Esophagus squamous epithelium (tissue), 5 donors: ENCODE measurements at places on chromosomes 13 and 19. TPM values are rescaled to one million over a fixed set of nuclear protein-coding genes. Genes with fewer than 3 reads are reported as not detected.
A peak's percentile ranks its signal among the peaks of the same experiment; 100 is the strongest.

DNA sequence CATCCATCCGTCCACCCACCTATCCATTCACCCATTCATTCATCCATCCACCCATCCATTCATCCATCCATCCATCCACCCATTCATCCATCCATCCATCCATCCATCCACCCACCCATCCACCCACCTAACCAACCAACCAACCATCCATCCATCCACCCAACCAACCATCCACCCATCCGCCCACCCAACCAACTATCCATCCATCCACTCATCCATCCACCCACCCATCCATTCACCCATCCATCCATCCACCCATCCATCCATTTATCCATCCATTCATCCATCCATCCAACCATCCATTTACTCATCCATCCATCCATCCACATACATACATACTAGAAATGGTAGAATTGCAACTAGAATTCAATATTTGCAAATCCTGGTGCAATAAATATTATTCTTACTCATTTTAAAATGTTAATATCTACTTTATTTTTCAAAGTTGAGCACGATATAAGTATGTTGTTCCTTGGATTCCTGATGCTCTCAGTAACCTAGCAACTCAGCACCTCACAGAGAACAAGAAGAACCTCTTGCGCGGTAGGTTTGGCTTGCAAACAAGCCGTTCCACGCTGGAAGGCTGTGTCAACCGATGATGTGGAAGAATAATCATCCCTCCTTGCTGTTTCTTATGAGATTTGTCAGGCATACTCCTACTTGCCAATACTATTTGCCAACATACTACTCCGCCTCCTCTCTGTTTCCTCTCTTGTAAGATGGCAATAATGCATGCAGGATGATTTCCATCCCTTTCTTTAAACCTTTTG, 111.7 kb downstream of the GNG7 start:
- H3K36me3 ChIP-seq: no peaks in the 10 kb centered on the region
- H3K4me1 ChIP-seq: no peaks in the 10 kb centered on the region
- H3K27me3 ChIP-seq: no peaks in the 10 kb centered on the region
- no peak overlapping the region for H3K4me3 ChIP-seq
- DNase-seq: no peak

DNA sequence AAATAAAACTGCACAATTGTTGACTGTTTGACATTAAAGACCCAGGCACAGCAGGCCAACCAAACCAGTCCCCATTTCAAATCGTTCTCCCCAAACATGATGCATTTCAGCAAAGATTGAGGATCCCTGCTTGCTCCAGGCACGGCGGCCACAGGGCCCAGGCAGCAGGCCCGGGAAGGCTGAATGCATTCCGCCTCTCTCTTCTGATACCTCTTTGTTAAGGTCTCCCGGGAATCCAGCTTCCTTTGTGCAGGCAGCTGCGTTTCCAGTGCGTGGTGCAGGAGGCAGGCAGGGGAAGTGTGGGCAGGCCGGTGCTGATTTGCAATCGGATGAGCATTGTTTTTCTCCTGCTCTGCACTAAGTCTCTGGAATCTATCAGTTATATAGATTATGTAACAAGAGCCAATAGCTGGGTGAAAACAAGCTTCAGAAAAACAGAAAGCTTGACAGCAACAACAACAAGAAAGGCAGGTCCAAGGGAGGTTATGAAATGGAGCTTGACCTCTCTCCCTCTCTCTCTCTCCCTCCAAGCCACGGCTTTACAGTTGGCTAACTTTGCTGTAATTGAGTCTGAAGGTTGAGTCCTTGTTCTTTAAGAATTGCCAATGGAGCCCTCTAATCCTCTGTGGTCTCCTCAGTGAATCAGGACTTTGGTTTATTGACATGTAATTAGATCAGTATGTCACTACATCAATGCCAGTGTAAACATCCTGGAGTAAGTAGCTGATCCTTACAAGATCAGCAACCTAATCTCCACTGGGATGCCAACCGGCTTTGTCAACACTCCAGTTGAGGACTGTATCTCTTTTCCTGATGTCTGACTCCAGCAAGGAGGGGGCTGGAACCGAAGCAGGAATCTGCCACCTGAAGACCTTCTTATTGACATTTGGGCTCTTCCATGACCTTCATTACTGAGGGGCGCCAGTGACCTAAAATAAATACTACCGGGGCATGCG, 338.0 kb downstream of the TEX29 start:
- no peak overlapping the region for H3K27ac ChIP-seq
- no peaks in the 10 kb centered on the region for H3K4me1 ChIP-seq
- DNase-seq: no peak
- H3K4me3 ChIP-seq: no peak overlapping the region

- H3K27ac ChIP-seq: no peak overlapping the region
- H3K36me3 ChIP-seq: no peaks in the 10 kb centered on the region
- no peaks in the 10 kb centered on the region for H3K4me1 ChIP-seq
- H3K4me3 ChIP-seq: no peak overlapping the region
- H3K27me3 ChIP-seq: no peaks in the 10 kb centered on the region
Observed at GRCh38 chr13:79548902-79549301, 67.9 kb downstream of the NDFIP2 start.

DNA sequence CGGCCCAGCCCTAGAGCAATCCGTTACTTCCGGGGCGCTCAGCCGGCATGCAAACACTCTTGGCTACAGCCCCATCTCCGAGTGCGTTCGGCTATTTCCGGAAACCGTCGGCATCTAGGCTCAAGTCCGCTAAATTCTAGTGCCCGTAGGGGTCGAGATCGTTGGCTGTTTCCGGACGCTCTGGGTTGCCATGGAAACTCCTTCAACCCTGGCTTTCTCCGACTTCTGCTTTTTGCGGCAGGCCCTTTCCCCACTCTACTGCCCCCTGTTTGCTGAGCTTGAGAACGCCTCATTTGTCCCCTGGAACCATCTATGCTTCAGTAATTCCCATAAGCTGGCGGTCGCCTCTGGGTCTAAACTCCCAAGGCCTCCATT, 534 bp upstream of the PIK3R2 start:
- H3K4me1 ChIP-seq: peaks cover 64% of the 10 kb centered on the region
- no peaks in the 10 kb centered on the region for H3K36me3 ChIP-seq
- peak overlapping the region; percentile 66 for H3K4me3 ChIP-seq
- H3K27ac ChIP-seq: peak overlapping the region; percentile 99

DNA sequence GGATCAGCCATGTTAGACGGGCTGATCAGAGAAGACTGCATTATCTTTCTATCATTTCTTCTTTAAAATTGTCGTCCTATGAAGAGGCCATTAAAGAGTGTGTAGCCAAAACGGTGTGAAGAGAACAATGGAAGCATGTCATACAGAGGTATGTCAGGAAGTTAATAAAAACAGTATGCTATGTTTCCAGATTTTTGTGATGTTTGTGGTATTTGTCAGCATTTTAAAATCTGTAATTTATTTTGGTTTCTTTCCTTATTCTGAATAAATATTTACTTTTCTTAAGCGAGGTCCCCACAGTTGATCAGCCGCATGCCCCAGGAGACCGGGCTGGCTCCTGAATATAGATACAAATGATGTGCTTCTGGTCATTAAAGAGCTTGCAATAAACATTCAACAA, 142.9 kb upstream of the SERP2 start:
- DNase-seq: no peak
- no peaks in the 10 kb centered on the region for H3K27me3 ChIP-seq
- no peak overlapping the region for H3K27ac ChIP-seq

DNA sequence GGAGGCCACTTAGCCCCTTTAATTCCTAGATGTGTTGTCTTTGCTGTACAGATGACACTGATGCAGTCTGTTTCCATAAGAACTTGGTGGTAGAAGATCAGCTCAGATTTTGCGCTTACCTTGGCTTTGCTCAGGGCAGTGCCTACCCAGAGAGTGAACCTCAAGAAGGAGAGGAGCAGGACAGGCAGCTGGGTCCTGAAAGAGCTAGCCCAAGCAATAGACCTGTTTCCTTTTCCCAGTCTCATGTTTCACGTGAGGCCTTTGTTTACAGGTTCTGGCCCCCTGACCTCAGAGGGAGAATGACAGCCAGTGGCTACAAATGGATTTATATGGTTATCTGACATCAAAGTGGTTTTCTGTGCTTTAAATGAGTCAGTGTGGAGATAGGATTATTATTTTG, 40.1 kb downstream of the METTL21C start:
- H3K4me3 ChIP-seq: no peak overlapping the region
- H3K27me3 ChIP-seq: no peaks in the 10 kb centered on the region
- no peaks in the 10 kb centered on the region for H3K4me1 ChIP-seq
- DNase-seq: no peak
- peak overlapping the region; percentile 8 for H3K27ac ChIP-seq

DNA sequence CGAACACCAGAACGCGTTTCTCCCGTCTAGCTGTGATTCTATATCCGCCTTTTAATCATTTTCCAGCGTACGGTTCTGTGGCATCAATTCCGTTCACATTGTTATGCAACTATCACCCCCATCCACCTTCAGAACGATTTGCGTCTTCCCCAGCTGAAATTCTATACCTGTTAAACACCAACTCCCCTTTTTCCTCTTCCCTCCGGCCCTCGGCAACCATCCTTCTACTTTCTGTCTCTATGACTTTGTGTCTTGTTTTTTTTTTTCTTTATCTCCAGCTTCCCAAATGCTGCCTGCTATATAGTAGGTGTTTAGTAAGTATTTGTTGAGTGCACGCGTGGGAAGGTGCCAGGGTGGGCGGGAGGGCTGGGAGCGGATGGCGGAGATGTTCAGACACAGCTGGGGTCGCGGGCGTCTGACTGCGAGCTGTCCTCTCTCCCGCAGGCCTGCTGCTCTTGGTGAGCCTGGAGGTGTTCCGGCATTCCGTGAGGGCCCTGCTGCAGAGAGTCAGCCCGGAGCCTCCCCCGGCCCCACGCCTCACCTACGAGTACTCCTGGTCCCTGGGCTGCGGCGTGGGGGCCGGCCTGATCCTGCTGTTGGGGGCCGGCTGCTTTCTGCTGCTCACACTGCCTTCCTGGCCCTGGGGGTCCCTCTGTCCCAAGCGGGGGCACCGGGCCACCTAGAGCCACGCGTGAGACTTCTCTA, 20.2 kb downstream of the CACNG6 start:
- no peak for DNase-seq
- H3K27ac ChIP-seq: no peak overlapping the region
- no peaks in the 10 kb centered on the region for H3K36me3 ChIP-seq
- no peak overlapping the region for H3K4me3 ChIP-seq
- H3K27me3 ChIP-seq: peaks cover 88% of the 10 kb centered on the region

GRCh38 chr19:45322744-45323281, at the start of gene CKM:
Gene CKM (minus strand): TSS chr19:45322875. CDS start chr19:45319713, 3,162 bp downstream.
- DNase-seq: no peak
- H3K36me3 ChIP-seq: no peaks in the 10 kb centered on the region
- H3K4me3 ChIP-seq: no peak within 1 kb of the TSS
- H3K4me1 ChIP-seq: peaks cover 5% of the 10 kb centered on the region
- peak within 1 kb of the TSS; percentile 9 for H3K27ac ChIP-seq

- no peaks in the 10 kb centered on the region for H3K4me1 ChIP-seq
- H3K27ac ChIP-seq: no peak overlapping the region
- no peaks in the 10 kb centered on the region for H3K27me3 ChIP-seq
- H3K4me3 ChIP-seq: no peak overlapping the region
- no peak for DNase-seq
Observed at GRCh38 chr19:54660306-54660705, 2.5 kb upstream of the LILRB4 start.

- H3K4me3 ChIP-seq: no peak overlapping the region
- H3K4me1 ChIP-seq: no peaks in the 10 kb centered on the region
- no peaks in the 10 kb centered on the region for H3K36me3 ChIP-seq
Observed at GRCh38 chr13:102902789-102903347, 57.0 kb downstream of the ERCC5 start.

GRCh38 chr13:99984461-99985240, 3.1 kb downstream of the ZIC2 start:
- no peak for DNase-seq
- no peaks in the 10 kb centered on the region for H3K36me3 ChIP-seq
- peaks cover 21% of the 10 kb centered on the region for H3K4me1 ChIP-seq
- H3K27me3 ChIP-seq: peaks cover 71% of the 10 kb centered on the region
- no peak overlapping the region for H3K27ac ChIP-seq

GRCh38 chr13:105602956-105603670, 932.3 kb downstream of the EFNB2 start:
- no peaks in the 10 kb centered on the region for H3K27me3 ChIP-seq
- no peak overlapping the region for H3K27ac ChIP-seq
- H3K4me3 ChIP-seq: no peak overlapping the region
- no peaks in the 10 kb centered on the region for H3K4me1 ChIP-seq
- DNase-seq: no peak

GRIN3B gene
- total RNA-seq: not detected

PPP1R37 gene
- total RNA-seq: 25.1 TPM

ITGBL1 gene
- 2.0 TPM for total RNA-seq

ZNF888 gene
- total RNA-seq: 1.8 TPM

ZNF558 gene
- total RNA-seq: 12.9 TPM

SUPT5H gene
- 80.3 TPM for total RNA-seq
